ENCODE measurements at places on chromosomes 1 and 21. TPM values are rescaled to one million over a fixed set of nuclear protein-coding genes. Genes with fewer than 3 reads are reported as not detected.

GRCh38 chr21:33008333-33009051, 17.2 kb upstream of the OLIG2 start:
- no peak for DNase-seq

DNA sequence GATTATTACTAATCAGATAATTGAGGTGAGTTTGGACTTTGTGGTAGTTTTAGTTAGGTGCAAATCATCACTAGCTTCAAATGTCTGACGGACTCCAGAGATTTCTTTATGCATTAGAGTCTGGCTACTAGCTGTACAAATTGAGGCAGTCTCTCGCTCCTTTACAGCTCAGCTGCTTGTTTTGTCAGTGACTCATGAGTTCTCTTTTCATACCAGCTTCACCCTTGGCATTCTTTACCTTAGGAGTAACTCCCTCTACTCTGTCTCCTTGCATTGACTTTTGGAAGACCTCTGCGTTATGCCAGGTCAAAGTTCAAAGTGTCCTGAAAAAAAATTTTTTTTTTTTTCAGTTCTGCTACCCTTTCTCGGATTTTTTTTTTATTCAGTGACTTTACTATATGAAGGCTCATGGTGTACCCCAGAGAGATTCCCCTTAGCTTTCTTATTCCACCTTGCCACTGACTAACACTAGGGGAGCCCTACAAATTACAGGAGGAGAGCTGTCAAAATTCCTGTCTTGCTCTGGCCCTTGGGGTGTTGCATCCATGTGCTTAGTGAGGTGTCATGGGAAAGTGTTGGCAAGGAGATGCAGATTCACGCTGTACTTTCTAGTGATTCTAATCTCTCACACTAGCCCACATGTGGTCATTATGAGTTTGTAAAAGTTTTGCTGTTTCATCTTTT, 576.6 kb downstream of the ADGRL2 start:
- DNase-seq: no peak

DNA sequence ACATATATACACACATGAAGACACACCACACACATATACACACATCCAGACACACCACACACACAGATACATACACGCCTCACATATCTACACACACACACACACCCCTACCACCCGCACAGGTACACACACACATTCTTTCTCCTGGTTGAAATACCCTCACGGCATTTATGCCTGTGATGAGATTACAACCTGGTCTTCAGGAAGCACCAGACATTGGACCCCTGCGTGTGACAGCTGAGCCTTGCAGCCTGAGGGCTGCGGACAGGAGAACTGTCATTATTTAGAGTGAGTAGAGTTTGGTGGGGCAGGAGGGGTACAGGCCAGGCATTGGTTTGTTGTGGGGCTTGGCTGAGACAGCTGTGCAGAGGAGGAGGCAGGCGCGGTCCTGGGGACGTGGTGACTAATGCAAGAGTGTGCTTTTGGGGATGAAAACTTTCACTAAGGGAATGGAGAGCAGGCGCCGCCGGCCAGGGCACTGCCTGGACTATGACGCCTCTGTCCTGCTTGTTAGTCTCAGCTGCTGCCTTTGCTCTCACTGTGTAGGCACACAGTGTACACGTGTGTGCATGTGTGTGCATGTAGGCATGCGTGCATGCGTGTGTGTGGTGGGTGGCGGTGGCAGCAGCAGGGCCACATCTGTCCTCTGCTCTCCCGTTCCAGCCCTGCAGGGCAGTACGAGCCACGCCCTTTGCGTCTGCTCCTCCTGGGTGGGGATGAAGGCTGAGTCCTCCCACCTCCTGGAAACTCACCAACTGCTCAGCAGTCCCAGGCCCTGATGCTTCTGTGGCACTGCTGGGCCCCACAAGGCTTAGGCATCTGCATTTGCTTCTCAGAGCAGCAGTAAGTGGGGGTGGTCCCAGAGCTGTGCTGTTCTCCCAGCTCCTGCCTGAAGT, 57.6 kb downstream of the SPSB1 start:
- no peak for DNase-seq

GRCh38 chr1:170617591-170618330, 46.2 kb upstream of the PRRX1 start:
- no peak for DNase-seq

- no peak for DNase-seq
Measured at GRCh38 chr1:233368106-233368788, 40.7 kb downstream of the MAP3K21 start.

DNA sequence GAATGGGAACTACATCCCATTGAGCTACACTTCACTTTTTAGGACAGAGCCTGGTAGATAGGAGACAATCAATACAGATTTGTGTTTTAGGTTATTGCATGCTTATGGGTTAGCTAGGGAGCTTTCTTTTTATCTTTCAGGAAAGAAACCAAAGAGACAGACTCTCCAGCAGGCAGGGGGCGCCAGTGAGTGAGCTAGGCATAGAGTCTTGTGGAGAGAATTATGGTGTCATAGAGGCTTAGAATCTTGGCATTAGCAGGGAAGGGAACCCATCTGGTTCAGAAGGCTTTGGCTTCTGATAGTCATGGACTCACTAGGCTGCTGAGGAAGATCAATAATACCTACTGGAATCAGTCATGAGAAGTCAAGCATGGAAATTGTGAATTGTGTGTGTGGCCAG, at the start of gene SMCP:
TSS of gene SMCP (plus strand) at position 281 of the 400 bp plus-strand sequence. CDS start 6,101 bp downstream, outside the sequence.
- DNase-seq: no peak

GRCh38 chr1:118902711-118903191, 85.4 kb downstream of the TBX15 start:
- DNase-seq: no peak

- no peak for DNase-seq
Measured at GRCh38 chr1:3181956-3182355, 113.0 kb downstream of the PRDM16 start.

DNA sequence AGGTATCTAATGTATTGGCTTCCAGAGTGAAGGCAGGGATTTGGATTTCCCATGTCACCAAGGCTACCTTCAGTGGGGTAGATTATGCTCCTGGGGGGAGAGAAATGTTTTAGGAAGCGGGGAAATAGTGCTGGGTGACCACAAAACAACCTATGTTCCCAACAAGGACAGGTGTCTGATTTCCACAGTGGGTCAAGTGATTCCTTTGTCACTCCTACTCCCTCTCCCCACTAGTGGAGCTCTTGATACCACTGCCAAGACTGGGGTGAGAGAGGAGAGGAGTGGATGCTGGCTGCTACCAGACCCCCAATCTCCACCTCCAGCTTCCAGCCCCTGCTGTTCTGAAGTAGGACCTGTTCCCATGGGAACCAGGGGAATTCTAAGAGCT, 104.3 kb upstream of the FAM78B start:
- DNase-seq: no peak

DNA sequence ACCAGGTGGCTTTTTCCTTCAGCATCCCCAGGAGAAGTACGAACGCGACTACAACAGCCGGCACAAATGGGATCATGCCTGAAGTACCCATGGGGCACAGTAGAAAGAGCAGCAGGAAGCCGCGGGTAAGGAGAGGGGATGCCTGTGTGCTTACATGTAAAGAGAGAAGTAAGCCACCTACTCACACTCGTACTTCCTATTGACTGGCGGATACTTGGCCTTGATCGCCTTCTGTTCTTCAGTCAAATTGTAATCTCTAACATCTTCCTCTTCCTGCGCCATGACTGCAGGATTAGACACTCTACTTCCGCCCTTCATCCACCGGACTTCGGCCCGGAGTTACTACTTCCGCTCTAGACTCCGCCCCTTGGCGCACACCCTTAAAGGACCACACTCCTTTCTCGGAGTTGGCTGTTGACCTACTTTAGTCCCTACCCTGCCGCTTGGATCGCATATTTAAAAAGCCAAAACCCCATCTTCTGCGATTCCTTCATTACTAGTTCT, at the start of gene ZBTB8OS:
TSS of gene ZBTB8OS (minus strand) at position 303 of the 504 bp plus-strand sequence. CDS start at position 282, 21 bp downstream.
- peak; percentile 87 for DNase-seq

DNA sequence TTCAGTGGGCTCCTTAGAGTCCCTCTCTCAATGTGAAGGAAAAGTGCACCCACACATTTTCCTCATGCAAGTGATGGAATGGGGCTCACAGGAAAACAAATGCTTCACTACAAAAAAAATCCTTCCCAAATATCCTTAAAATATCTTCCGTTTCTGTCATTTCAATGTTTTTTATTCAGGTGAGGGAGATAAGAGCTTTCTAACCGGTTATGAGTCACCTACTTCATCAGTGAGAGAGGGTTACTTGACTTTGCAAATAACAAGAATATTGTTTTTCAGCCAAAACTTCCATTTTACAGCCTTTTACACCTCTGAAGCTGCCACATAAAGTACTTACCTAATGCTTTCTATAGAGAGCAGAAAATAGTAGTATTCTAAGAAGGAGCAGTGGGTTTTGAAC, 98.3 kb upstream of the CD55 start:
- no peak for DNase-seq

DNA sequence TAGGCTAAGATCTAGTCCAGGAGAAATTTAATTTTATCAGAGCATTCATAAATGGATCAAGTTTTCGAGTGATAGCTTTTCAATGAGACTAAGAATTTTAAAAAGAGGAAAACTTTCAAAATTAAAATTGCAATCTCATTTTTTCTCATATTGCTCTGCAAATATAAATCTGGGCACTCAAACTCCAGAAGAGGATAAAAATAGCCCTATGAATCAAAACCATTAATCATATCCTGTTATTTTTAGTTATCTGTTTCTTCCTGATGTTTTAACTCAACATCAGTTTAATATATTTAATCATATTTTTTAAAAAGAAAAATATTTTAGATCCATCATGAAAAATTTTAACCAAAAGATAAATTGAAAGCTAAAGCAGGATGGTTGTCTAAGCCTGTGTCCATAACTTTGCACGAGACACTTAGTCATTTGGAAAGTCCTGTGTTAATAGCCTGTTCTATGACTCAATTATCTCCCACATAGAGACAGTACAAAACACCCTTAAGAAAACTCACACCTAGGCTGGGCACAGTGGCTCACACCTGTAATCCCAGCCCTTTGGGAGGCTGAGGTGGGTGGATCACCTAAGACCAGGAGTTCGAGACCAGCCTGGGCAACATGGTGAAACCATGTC, 17.1 kb upstream of the PRRC2C start:
- no peak for DNase-seq

- DNase-seq: no peak
Measured at GRCh38 chr1:158124034-158124433, 56.7 kb upstream of the CD1D start.

DNA sequence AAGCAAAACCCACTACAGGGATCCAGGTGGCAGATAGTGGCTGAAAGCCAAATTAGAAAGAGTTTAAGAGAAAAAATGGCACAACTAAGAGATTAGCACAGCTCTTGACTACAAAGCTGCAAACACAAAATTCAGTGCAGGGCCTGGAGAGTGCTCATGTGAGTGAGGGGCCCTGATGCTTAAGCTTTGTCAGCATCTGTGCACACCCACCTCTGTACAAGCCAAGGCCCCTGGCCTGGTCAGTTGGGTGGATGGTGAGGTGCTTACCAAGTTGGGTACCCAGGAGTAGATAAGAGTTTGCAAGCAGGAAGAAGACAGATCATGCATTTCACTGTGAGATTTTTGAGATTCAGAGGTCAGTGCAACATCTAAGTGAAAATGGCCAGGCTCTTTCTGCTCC, 62.7 kb upstream of the ATP1B1 start:
- DNase-seq: no peak

GRCh38 chr1:81220614-81221071, 580.1 kb upstream of the ADGRL2 start:
- no peak for DNase-seq

- DNase-seq: no peak
Measured at GRCh38 chr1:191582169-191582568, 576.1 kb upstream of the RGS18 start.

- no peak for DNase-seq
Measured at GRCh38 chr1:57115030-57115614, 149.3 kb upstream of the C8B start.

GRCh38 chr1:7482077-7482476, 289.0 kb upstream of the VAMP3 start:
- DNase-seq: no peak

DNA sequence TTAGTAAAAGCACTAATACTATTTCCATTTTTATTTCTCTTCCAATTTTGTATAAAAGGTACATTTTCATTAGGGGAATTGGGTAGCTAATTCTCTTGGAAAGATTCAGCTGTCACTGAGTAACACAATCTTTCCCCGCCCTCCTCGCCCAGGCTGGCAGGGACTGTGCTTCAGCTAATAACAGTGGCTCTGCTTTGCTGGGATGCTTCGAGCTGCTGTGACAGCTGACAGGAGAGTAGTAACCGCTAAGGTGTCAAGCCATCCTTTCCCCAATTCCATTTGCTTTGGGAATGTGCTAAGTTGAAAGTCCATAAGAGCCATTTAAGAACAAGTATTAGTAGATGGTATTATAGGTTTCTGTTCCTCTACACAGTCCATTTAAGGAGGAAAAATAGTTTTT, 106.7 kb upstream of the NRIP1 start:
- no peak for DNase-seq

DNA sequence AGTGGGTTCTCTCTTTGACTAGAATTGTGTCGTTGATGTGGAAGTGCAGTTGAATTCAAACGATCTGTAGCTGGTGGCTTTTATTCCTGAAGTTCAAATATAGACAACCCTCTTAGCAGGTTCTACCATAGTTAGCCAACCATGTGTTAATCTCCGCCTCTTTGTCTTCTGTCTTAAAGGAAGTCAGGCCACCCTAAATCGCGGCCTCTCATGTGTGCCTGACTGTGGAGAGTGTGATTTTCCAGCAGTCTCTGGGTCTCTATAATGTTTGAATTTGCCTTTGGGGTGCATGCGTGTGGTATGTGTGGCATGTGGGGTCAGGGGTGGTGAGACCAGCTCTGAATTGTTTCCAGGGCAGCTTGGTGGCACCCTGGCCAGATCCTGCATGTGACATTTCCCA, 244.9 kb downstream of the DISC1 start:
- no peak for DNase-seq

DNA sequence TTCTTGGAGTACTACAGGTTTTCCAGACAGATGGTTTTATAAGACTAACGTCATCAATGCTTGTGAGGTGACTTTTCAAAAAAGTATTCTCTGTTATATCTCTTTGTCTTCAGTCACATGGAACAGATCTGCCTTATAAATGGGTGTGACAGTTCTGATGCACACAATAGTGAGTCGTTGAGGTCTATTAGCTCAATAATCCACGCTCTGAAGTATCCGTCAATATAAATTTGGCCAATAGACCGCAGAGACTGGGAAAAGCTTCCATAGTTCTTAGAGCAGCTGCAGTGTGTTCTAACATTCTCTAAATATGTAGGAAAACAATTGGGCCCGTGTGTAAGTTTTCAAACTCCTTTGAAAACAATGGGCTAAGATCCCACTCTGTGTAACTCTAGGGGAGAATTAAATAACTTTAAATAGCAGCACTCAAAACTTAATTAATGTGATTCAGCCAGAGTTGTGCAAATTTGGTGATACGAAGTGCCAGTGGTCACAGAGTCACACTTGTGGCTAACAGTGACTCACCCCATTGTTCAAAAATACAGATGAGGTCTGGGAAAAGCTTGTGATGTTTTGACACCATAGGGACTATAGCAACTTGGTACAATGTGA, 316.0 kb downstream of the LMO4 start:
- DNase-seq: no peak

WNT3A gene
- 0.08 TPM for polyA plus RNA-seq

HNRNPR gene
- polyA plus RNA-seq: 253 TPM

CBS gene
- 30.1 TPM for polyA plus RNA-seq

TFF3 gene
- polyA plus RNA-seq: 3.7 TPM

WDR64 gene
- polyA plus RNA-seq: 0.42 TPM

SLC44A5 gene
- polyA plus RNA-seq: 10.3 TPM
